ENCODE measurements at places on chromosomes 2 and 18.

GRCh38 chr2:160247296-160248035 is 47.4 kb upstream of the ITGB6 start:
- DNase-seq, result no peak

- no peak for DNase-seq
These were observed 114.6 kb downstream of the TTC32 start for GRCh38 chr2:19787134-19787533.

DNA sequence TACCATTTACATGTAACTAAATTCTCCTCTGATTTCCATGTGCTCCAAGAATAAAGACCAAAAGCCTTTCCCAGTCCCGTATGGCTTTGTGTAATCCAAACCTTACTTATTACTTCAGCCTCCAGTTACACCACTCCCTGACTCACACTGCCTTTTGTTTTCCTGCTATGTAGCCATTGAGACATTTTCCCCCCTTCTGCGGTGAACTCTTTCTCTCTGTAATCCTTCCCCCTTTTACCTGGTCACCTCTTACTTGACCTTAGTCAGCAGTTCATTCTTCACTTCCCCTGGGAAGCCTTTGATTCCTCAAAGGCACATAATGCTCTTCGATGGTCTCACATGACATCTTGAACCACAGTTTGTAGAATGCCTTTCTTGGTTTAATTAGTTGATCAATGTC is 256.0 kb upstream of the FANCL start:
- DNase-seq, result no peak

GRCh38 chr2:178044836-178045235 is 27.7 kb downstream of the PDE11A start:
- no peak for DNase-seq

DNA sequence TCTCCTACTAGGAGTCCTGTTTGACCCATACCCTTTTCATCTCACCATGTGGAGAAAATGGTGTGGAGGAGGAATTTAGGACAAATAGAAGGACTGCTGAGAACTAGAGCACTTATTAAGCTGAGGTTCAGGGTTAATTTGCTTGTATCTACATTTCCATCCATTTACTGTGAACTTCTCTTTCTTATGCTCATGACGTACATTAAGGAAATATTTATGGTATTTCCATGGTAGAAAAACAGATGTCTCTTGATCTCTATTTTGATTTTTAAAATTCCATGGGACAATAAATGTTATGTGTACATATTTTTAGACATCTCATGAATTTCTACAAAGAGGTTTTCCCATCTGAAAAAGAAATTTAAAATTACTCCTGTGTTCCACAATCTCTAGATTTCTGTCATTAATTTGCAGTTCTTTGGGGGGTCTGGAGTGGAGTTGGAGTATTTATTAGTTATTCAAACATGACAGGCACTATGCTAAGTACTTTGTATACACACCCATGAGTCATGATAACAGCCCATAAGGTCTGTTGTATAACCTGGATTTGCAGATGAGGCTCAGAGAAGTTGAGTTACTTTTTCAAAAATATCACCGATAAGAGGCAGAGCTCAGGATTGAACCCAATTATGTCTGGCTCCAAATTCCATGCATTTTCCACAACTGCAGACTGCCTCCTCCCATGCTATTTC is 112.6 kb downstream of the COPS8 start:
- DNase-seq, result no peak

GRCh38 chr2:165219481-165219880 is 15.6 kb upstream of the SCN3A start:
- no peak for DNase-seq

DNA sequence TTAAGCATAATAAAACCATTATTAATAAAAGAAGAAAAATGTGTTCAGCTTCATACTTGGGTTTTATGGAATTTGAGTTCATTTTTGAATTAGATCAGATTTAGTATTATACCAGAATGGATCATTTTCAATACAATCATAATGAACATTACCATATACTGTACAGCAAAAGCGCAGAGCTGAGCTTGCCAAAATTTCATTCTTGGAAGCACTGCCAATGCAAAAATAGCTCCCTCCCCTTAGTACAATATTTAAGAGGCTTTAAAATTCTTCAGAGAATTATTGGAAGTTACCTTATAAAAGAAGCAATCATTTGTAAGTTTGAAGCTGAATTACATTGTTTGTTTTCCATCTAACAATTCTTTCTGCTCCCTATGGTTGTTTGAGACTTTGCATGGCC is 938.1 kb upstream of the SLC39A10 start:
- DNase-seq, result no peak

- no peak for DNase-seq
These were observed 28.4 kb downstream of the COX7A2L start for GRCh38 chr2:42332575-42332974.

DNA sequence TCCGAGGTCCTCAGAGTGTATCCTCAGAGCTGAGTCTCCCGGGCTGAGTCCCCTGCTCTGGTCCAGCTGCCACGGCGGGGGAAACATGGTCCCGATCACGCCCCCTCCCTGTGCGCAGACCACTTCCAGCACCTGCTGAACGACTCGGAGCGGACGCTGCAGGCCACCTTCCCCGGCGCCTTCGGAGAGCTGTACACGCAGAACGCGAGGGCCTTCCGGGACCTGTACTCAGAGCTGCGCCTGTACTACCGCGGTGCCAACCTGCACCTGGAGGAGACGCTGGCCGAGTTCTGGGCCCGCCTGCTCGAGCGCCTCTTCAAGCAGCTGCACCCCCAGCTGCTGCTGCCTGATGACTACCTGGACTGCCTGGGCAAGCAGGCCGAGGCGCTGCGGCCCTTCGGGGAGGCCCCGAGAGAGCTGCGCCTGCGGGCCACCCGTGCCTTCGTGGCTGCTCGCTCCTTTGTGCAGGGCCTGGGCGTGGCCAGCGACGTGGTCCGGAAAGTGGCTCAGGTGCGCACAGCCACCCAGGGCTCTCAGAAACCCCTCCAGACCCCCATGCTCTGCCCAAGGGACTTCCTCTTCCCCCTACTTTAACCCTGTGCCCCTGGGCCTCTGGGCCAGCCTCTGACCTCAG is 26.7 kb downstream of the GPC1 start:
- DNase-seq, result no peak

- DNase-seq, result no peak
These were observed 39.4 kb downstream of the MYT1L start for GRCh38 chr2:2291500-2292260.

DNA sequence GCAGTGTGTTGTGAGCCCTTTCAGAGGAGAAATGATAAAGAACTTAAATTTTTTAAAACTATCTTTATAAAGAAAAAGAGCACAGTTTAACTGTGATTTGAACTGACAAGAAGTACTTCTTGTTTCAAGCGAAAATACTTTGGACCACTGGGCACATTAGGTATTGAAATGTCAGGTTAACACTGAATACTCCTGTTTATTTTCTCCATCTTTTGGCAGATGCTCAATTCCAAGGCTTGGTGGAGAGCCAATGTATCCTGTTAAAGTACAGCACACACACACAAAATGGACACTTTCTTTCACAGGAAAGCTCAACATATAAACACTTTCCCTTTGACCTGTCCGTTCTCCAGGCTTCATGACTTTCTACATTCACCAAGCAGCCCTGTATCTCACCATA is 32.6 kb upstream of the SP3 start:
- DNase-seq, result no peak

DNA sequence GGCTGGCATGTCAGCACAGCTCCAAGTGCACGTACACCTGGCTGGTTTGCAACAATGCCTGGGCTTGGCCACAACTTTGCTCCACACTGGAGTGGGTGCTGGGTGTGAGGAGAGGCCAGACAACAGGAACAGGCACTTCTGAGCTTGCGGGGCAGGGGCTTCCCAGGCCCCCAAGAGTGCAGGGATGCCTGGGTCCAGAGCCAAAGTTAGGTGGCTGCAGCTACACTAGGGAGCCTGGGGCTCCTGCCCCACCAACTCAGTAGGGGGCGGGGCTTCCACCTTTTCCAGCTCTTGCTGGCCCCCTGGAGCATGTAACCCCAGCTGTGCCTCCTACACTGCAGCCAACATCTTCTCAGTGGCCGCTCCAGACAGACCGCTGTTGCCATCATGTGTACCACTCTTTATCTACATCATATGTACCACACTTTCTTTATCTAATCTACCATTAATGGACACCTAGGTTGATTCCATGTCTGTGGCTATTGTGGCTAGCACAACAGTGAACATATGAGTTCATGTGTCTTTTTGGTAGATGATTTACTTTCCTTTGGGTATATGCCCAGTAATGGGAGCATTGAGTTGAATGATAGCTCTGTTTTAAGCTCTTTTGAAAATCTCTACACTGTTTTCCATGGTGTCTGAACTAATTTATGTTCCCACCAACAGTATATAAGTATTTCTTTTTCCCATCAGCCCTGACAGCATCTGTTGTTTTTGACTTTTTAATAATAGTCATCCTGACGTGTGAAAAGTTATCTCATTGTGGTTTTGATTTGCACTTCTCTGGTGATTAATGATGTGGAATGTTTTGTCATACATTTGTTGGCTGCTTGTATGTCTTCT is 87.9 kb downstream of the ZNF804A start:
- DNase-seq, result no peak

DNA sequence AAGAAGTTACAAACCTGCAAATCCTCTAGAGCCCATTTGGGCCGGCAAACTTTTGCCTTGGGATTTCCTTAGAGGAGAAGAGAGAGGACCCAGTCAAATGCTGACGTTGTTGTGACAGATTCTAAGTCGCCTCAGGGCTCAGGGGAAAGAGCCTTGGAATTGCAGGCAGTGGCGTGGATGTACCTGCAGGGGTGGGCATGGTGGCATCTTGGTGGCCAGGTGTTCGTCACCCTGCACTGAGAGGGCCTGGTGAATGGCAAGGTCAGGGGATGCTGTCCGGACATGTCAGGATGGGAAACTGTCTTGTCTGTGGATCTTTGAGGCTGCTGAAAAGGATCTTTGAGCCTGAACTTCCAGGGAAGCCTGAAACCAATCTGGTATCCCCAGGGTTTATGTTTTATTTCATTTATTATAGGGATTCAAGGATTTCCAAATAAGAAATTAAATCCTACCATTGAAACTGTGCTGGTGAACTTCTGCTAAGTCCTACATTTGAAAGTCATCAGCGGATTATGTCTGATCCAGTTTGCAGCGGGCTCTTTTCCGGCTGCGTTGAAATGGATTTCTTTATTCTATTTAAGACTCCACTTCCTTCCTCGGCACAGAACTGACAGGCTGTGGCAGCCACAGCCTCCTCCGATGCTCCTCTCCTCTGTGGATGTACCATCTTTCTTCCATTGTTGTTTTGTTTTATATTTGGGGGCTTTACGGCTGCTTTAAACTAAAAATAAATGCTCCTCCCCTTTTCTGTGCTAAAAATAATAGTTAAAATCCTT is 207.6 kb downstream of the AGAP1 start:
- no peak for DNase-seq

Data from smooth muscle cell of the brain vasculature (primary cell).